ENCODE measurements at places on chromosomes 11 and 22.

DNA sequence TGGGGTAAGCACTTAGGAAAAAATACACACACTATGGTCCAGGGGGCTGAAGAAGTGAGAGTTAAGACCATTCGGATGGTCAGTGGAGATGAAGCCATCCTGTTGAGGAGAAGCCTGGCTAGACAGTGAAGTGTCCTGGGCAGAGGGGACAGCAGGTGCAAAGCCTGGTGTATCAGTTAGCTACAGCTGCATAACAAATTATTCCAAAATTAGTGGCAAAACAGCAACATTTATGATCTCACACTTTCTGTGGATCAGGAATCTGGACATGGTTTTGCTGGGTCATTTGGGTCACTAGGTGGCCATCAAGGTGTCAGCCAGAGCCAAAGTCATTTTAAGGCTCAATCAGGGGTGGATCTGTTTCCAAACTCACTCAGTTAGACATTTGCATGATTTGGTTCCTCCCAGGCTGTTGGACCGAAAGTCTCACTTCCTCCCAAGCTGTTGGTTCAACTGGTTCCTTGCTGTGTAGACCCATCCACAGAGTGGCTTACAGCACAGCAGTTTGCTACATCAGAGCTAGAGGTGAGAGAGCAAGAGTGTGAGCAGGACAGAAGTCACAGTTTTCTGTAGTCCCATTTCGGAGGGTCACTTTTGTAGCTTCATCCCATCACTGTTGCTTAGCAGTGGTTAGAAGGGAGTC lies 80.1 kb upstream of the ALX4 start:
- no peak for DNase-seq

- no peak for DNase-seq
Observed at GRCh38 chr22:37343348-37343747, 61.0 kb downstream of the CYTH4 start.

DNA sequence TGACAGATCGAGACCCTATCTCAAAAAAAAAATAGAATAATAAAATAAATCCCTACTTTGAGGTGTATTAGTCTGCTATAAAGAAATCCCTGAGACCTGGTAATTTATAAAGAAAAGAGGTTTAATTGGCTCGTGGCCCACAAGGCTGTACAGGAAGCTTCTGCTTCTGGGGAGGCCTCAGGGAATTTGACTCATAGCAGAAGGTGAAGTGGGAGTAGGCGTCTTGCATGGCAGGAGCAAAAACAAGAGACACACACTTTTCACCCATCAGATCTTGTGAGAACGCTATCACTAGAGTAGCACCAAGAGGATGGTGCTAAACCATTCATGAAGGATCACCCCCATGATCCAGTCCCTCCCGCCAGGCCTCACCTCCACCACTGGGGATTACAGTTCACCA lies 29.2 kb downstream of the CDPF1 start:
- no peak for DNase-seq

DNA sequence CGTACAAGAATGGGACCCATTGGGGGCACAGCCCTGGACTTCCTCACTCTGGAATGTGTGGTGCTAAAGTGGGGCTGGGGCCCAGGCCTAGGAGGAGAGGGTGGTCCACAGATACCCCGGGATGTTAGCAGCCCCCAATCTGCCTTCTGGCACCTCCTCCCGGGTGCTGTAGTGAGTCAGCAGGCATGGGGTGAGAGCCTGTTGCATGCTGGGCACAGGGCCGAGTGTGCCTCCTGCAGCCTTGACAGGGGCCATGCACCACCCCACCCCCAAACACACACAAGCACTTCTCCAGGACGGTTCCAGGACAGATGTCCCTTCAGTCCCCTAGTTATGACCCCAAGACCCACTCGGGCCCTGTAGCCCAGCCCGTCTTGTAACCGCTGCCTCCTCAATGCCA lies 23.5 kb upstream of the PHF21A start:
- DNase-seq: no peak

- DNase-seq: no peak
Observed at GRCh38 chr11:32113200-32113919, 22.5 kb downstream of the RCN1 start.

DNA sequence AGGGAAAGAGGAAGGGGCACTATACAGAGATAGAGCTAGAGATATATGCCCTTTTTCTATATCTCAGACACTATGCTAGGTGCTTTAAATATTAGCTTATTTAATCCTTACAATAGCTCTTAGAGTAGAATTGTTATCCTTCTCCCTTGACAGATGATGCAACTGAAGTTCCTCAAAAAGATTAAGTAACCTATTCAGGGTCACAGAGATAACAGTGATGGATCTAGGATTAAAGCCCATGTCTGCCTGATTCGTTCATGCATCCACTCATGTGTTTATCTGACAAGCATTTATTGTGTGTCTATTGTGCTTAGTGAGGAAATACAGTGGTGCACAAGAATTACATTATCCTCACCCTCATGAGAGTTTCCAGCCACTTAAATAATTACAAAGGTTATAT lies 8.7 kb downstream of the CCDC83 start:
- DNase-seq: no peak

DNA sequence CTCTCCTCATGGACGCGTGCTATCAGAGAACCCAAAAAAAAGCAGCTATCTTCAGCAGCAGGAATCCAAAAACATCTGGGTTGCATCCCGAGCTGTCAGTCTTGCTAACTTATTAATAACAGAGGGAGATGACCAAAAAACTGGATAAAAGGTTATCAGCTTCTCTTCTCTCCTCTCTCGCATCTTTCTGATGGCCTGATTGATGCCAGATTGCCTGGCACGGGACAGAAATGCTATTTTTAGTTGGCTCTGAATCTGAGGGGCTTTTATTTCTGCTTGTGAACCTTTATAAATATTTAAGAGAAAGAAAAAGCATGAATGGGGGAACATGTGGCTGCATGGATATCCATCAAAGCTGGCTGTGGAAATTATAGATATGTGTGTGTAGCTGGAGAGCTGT lies 230.3 kb downstream of the ETS1 start:
- DNase-seq: no peak

GRCh38 chr11:80321786-80322185 lies 881.0 kb upstream of the TENM4 start:
- DNase-seq: no peak

DNA sequence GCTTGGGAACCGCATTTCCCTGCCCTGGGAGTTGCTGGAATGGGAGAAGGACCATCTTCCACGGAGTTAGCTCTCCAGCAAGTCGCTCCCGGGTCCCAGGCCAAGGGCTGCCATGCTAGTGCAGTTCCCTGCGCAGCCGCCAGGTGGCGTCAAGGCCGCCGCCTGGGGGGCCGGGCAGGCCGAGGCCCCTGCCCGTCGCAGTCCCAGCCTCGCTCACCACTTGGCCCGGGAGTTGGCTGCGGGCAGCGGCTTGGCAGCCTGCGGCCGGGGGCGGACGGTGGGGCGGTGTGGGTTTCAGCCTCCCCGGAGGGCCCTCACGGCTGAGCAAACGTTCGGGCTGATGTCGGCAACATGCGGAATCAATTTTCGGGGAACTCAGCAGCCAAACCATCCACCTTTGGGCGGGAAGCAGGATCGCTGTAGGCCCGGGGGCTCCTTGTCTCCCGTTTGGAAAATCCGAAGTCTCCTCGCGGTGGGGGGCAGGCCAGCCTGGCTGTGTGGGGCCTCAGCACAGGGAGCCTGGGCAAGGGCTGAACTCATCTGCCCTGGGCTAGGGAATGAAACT lies 415.1 kb downstream of the SOX6 start:
- peak; percentile 44 for DNase-seq

DNA sequence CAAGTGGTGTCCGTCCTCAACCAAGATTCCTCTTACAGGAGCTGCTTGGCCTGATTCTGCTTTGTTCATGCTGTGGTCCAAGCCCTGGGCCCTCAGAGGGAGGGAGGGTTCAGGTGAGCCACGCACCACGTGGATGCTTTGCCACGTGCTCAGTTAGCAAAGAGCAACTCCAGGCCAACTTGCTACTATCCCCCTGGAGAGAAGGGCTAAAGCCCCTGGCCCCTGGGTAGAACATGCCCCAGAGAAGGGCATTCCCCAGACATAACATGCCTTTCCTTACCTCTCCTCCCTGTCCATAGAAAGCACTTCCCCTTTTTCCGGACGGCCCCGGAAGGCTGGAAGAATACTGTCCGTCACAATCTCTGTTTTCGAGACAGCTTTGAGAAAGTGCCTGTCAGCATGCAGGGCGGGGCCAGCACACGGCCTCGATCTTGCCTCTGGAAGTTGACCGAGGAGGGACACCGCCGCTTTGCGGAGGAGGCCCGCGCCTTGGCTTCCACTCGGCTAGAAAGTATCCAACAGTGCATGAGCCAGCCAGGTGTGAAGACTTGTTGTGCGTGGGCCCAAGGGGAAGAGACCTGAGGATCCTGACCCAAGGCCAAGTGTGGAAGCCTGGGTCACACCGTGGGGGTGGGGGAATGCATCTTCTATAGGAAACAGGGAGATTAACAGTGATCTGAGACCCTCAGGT lies 8.8 kb downstream of the FOXR1 start:
- no peak for DNase-seq

DNA sequence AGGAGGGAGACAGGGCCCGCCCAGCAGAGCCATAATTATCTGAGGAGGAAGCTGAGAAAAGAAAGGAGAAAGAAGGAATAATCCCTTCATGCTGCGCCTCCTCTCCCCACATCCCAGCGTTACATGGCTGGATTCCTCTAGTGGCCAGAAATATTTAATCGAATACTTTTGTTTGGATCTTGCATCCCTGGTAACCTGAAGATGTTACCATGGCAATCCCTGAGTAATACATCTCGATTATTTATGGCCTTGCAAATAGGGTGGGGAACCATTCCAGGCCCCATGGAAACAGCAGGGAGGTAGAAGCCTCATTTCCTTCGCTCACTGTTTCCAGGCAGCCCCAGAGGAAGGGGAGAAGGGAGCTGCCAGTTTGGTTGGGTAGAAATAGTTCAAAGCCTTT lies 357.7 kb downstream of the BUD13 start:
- no peak for DNase-seq

DNA sequence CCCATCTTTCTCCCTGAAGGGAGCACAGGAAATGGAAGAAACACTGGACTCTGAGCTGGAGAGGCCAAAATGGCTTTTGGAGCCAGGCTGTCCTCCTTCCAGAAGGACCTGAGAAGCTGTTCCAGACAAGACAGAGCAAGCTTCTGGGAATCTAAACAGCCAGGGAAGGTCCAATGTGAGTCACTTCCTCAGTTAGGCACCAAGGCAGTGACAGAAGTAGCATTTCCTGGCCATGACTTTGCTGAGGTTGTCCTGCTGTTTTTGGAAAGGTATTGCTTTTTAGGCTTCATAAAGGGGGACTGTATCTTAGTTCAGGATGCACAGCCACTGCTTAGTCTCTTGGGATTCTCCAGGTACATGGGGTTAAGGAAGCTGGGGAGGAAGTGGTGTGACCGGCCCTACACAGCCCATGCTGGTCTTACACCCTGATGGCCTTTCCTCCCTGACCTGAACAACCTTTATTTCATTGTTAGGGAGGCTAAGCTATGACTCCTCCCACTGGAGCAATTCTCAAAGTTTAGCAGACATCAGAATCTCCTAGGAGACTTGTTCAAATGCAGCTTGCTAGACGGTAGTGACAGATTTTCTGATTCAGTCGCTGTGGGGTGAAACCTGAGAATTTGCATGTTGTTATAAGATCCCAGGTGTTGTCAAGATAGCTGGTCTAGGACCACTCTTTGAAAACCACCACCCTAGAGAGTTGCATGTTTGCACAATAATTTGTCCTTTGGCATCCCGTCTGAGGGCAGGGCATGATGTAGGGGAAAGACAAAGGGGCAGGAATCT lies 6.8 kb upstream of the INSC start:
- DNase-seq: no peak

DNA sequence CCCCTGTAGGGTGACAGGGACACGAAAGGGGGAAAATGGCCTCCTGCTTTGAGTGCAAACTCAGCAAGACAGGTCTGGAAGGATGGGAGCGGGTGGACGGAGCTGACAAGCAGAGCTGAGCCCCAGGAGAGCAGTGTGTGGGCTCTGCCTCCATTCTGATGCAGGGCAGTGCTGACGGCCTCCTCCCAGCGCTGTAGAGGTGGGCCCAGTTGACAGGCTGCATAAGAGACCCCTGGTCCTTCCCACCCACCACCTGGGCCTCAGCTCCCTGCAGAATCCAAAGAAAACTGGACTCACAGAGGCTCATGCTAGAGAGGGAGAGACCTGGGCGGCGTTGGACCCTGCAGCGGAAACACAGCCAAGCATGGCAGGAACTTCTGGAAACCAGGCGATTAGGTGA lies 1113.4 kb downstream of the BRD1 start:
- DNase-seq: no peak

- peak; percentile 72 for DNase-seq
Observed at GRCh38 chr11:819943-820649, 1.4 kb downstream of the PNPLA2 start.

DNA sequence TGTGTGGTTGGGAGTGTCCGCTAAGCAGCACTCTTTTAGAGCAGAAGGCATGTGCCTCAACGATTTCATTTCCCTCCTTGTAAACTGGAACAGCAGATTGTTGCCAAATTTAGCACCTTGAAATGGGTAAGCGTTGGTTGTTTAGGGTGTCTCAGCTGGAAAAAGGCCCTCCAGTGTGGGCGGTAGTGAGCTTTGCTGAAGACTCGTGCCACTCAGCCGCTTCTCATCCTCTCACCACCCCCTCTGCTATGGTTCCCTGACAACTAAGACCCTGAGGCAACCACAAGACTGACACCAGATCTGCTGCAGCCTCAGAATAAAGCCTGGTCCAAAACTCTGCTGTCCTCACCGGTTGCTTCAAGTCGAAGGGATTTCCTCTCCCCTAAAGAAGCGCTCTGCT lies 9.9 kb upstream of the FERMT3 start:
- no peak for DNase-seq

- DNase-seq: peak; percentile 25
Observed at GRCh38 chr11:72321381-72321996, 77.5 kb upstream of the PHOX2A start.

- DNase-seq: no peak
Observed at GRCh38 chr11:501683-502287, 5.3 kb downstream of the RNH1 start.

GRCh38 chr22:49664371-49664881 lies 163.2 kb downstream of the BRD1 start:
- no peak for DNase-seq

DNA sequence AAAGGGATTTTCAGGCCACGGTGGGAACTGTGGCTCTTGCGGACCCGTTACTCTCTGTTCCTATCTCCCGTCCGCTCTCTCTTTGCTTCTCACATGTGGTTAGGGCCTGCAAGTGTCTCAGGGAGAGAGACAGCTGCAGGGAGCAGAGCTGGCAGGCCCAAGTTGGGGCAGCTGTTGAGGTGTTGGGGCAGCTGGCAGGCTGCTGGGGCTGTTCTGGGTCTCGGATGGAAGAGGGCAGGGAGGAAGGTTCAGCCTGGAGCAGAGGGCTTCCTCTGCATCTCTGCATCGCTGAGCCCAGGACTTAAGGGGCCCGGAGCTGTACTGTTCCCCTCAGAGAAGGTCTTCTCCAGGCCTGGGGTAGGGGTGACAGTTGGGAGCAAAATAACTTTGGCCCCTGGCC lies 2.6 kb upstream of the CNIH2 start:
- no peak for DNase-seq
